ENCODE measurements at places on chromosomes 5 and 9. TPM values are rescaled to one million over a fixed set of nuclear protein-coding genes. Genes with fewer than 3 reads are reported as not detected.

The EMB gene
- 65.9 TPM for total RNA-seq

The PCSK1 gene
- total RNA-seq, result not detected

- no peaks in the 10 kb centered on the region for H3K4me1 ChIP-seq
- DNase-seq, result no peak
- no peaks in the 10 kb centered on the region for H3K36me3 ChIP-seq
- no peak overlapping the region for H3K4me3 ChIP-seq
- no peaks in the 10 kb centered on the region for H3K27me3 ChIP-seq
These were observed 139.3 kb upstream of the NFIB start for GRCh38 chr9:14453286-14453685.

The FOXD4 gene
- total RNA-seq, result 0.23 TPM

The FOXI1 gene
- 0.44 TPM for total RNA-seq

The KCNN2 gene
- total RNA-seq, result not detected
